ENCODE measurements at places on chromosomes 12 and 14.

DNA sequence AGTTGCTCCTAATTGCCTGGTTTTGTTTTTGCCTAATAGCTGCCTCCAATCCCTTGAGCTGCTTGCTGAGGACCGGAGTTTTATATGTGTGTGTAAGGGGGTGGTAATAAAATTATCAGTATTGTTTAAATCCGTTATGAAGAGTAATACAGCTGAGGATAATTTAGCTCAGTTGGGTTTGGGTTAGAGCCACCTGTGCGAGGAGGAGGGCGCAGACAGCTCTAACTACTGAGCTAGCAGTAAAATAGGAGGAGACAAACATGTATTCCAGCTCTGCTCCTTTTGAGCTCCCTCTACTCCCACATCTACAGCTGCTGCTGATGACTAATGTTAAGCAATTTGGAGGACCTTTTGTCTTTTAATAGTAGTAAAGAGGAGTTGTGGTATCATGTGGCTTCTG is 61.5 kb downstream of the SPATS2 start:
- DNase-seq, result peak; percentile 68

DNA sequence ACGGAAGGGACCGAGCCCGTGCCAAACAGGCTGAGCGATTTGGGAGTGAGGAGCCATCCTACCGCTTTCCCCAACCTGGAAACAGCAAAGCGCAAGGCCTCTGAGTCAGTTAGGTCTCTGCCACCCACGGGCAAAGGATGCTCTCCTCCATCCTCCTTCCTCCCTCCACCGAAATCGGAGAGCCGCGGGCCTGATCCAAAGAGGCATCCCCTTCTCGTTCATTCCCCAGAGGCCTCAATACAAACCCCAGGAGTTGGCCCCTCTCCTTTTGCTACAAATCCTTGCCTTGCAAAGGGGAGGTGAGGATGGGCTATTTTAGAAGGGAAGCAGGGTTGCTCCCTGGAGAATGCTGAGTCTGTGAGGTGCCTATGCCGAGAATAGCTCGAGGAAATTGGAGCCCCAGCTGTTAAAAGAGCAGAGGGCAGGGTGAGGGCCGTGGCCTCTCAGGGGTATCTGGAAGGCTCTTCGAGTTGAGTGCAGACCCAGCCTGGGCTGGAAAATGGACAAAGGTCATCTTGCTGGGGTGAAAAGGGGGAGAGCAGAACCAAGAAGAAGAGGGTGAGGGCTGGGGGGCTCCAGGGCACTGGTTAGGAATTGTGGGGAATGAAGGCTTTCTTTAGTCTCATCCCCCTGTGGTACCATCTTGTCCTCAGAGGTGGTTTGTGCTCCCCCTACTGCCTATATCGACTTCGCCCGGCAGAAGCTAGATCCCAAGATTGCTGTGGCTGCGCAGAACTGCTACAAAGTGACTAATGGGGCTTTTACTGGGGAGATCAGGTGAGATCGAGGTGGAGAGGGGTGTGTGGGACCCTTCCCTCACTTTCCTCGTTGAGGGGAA is 1.1 kb downstream of the TPI1 start:
- DNase-seq, result peak; percentile 28

DNA sequence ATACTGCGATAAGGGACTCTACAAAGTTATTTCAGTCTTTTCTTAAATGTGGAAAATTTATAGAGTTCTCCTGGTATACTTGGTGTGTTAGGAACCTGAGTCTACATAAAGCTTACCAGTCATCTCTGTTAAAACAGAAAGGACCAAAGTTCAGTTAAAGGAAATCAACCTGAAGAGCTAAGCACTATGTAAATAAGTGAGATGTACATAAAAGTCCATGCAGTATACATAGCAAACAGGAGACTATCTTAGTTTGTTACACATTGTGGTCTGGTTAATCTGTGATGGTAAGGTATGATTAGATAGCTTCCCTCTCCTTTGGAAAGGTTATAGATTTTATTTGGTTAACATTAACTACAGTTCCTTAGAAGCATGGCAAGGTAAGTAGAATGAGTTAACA is 75.9 kb downstream of the ATP2B1 start:
- no peak for DNase-seq

DNA sequence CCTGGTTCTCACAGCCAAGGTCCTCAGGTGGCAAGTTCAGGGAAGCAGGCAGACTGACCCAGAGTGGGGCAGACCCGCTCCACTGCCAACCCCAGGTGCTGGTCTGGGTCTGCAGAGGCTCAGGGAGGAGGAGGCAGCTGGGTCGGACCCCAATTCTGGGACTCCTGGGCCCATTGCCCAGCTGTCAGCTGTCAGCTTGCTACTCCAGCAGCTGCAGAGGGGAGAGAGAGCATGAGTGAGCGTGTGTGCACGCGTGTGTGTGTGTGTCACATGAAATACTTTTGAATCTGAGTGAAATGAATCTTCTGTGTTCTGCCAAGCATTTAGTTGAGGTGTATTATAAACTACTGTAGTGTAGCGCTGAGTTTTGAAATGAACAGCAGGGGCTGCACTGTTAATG is 30.8 kb downstream of the XRCC3 start:
- DNase-seq, result no peak

GRCh38 chr12:96141216-96141912 is 52.8 kb upstream of the ELK3 start:
- peak; percentile 73 for DNase-seq

- no peak for DNase-seq
Observed at GRCh38 chr12:126537961-126538530, 1472.8 kb downstream of the AACS start.

DNA sequence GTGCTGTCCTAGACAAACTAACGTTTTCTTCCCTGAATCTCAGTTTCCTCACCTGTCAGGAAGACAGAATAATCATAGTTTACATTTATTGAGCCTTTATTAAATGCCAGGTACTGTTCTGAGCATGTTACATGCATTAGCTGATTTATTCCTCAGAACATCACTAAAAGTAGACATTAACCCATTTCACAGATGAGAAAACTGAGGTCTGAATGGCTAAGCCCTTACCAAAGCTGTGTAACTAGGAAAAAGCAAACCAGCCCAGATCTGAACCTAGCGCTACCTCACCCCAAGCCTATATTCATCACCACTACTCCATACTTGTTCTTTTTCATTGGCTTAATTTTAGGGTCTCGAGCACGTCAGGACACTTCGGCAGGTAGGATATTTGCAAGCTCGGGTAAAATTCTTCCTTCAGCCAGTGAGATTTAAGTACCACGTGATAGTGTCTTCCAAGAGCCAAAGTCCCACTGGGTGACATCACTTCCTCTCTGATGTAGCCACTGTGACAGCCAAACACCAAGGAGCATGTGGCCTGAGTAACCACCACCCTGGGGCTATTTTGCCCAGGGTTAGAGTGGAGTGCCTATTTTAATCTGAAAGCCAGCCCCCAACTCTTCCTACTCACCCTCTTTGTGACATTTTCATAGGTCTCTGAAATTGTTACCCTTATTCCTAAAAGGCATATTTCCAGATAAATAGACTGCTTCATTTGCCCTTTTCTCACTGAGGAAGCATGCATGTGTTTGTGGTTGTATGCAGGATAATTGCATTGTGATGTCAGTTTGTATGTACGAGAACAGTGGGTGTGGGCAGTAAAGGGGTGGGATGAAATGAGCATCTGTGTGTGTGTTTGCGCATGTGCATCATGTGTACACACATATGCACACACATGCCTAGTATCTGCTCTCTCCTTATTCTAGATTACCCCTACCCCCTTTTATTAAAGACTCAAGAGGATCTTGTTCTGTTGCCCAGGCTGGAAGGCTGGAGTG is 62.2 kb upstream of the WSCD2 start:
- DNase-seq, result peak; percentile 5

All from EL (cell line).